Brain pericyte (primary cell): ENCODE measurements at places on chromosomes 16 and 17.

DNA sequence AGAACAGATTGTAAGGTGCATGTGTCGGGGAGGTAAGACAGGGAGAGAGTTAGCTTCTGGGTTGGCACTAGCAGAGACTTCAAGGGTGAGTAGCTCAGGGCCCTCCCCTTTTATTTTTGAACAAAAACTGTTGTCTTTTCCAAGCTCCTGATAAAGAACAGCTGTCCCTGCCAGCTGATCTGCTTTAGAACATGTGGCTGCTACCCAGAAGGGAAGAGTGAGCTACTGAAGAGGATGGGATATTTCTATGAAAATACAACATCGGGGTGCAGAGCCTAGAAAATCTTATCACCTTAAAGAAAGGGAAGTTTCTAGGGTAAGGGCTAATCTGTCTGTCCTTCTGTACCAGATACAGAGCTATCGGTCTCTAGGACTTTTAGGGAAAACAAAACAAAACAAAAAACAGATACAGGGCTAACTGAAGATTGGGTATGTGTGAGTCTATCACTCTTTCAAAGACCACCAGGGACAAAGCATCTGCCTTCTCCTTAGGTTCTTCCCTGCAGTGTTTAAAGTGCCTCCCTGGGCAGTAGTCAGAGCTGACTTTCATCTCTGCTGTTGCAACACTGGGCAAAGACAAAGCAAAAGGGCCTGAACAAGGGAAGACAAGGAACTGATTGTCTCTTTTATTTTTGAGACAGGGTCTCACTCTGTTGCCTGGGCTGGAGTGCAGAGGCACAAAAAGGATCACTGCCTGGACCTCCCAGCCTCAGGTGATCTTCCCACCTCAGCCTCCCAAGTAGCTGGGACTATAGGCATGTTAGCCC is 5.0 kb upstream of the DHRS13 start:
- DNase-seq, result no peak

GRCh38 chr17:4327606-4328005 is 38.9 kb downstream of the UBE2G1 start:
- DNase-seq, result no peak

DNA sequence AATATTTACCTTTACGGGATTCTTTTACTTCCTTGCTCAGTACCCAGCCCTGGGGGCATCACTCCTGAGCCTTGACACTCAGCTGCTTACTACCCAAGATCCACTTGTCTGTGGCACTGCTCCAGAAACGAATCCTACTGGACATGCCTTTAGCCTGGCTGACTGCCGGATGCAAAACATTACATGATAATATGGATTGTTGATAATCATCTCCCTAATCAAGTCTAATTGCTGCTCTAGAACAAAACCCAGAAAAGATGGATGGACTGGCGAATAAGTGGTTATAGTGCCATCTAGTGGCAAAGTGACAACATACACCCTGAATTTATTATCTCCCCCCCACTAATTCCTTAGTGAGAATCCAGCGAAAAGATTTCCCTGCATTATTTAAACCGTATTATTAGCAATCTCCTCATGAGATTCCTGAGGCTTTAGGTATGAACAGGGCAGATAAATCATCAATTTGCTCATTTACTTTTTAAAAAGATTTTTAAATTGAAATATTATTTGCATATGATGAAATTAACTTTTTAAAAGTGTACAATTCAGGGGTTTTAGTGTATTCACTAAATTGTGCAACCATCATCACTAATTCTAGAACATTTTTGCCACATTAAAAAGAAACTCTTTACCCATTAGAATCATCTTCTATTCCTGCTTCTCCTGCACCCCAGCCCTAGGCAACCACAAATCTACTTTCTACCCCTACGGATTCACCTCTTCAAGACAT is 61.6 kb downstream of the RGS9 start:
- no peak for DNase-seq

DNA sequence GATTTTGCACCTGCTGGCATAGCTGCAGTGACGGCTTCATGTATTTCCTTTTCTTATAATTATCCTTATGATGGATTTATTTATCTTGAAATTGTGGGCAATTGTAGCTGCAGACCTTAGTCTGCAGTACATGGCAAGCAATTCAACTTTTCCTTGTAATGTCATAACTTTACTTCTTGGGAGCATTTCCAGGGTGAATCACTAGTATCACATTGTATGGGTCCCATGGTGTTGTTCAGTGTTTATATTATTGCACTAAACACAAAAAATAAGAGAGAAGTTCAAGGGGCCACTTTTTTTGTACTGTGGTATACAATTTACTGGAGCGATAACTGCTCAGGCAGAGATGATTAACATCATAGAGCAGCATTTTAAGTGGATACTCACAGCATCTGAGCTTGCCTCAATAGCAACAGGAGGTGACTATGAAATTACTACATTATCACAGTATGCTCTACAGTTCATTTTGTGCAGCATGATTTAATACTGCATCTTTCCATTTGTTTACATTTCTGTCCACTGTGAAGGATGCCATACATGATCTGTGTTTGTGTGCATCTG is 169.5 kb downstream of the STX8 start:
- DNase-seq, result no peak

DNA sequence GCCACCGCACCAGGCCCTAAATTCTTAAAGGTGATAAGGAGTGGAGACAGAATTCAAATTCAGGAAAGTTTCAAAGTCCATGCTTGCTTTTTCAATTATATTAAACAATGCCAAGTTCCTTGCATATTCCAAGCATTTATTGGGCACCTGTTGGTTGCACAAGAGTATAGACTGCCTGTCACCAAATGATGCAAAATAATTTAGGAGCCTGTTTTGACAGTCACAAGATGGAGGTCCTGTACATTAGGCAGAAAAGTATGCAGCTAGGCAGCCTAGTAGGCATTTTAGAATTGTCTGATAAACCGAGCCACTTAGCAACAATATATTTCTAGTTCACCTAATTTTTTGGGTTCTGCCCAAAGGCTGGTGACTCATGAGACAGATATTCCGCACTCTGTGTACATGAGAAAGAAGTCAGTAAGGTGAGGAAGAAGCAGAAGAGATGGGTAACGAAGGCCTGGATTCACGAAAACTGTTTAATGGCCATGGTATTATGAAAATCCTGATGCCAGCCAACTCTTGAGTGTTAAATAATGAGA is 7.3 kb downstream of the ACACA start:
- no peak for DNase-seq

DNA sequence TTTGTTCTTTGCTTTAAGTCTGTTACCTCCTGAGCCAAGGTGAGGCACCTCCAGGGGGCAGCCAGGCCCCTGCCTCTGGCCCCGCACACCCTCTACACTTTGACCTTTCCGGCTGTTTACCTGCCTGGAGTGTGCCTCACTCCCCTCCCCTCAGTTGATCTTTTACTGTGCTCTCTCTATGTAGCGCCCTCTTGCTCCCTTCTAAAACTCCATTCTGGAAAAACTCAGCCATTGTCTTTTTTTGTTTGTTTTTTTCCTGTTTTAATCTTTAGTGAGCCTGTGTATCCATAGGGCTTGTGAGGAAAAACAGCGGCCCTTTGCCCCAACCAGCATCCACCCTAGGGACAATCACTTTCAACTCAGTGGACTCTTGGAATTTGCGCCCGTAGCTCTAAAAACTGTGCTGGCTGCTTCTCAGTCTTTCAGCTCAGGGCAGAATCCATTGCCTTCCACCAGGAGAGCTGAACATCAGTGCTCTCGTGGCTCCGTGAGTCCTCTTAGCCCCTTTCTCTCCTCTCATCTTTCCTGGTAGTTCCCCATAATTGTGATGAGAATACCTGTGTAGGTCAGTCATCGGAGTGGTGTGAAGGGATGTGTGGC is 4.3 kb downstream of the AMDHD2 start:
- DNase-seq, result no peak

- no peak for DNase-seq
These were observed 109.2 kb downstream of the BRIP1 start for GRCh38 chr17:61754124-61754523.

GRCh38 chr17:51059781-51060180 is 60.9 kb downstream of the SPAG9 start:
- DNase-seq, result no peak

- DNase-seq, result no peak
These were observed 3.0 kb downstream of the CACNG1 start for GRCh38 chr17:67047382-67047781.

GRCh38 chr17:53466733-53467132 is 356.0 kb upstream of the KIF2B start:
- no peak for DNase-seq

DNA sequence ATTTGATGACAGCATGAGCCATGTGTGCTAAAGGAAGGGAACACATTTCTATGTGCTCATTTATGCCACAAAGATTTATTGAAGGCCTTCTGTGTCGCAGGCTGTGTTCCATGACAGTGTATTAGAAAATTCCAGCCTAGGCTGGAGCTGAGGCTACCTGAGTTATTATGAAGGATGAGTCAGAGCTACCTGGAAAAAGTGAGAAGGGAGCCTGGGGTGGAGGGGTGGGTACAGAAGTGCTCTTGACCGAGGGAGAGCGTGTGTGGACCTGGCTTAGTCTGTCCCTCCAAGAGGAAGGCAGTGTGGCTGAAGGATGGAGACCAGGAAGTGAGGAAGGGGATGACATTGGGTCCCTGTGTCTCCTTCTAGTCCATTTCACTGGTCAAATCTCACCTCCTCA is 98.3 kb downstream of the N4BP1 start:
- no peak for DNase-seq

DNA sequence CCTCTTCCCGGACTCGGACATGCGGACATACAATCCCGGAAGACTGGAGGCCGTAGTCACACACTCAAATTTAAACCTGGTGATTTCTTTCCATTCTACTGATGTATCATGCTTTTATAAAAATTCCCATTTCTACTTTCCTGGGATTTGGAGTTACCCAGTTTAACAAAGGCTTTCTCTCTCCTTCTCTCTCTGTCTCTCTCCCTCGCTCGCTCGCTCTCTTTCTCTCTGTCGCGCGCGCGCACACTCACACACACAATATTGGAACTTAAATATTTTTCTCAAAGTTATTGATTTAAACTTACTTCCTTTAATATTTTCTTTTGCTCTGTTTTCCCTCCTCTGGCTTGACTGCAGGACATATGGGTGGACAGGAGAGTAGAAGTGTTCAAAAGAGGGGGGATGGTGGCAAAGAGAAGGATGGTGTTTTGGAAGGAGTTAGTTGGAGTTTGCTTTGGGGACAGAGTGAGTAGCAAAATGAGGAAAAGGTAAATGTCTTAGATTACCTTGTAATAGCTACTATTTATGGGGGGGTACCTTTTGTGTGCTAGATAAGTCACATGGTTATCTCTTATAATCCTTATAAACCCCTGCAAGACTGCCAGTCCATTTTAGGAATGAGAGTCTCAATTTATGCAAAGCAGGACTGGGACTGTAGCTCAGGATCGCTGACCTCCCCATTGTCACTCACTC is 878 bp upstream of the TRIM25 start:
- DNase-seq, result no peak

- no peak for DNase-seq
These were observed at the start of gene KRT40 for GRCh38 chr17:40984226-40984625. KRT40 (minus strand) TSS chr17:40984326; CDS start chr17:40984273, 53 bp downstream.

- no peak for DNase-seq
These were observed 148.2 kb upstream of the HS3ST2 start for GRCh38 chr16:22665803-22666202.

GRCh38 chr17:19755821-19756510 is 7.9 kb upstream of the ALDH3A1 start:
- DNase-seq, result no peak

DNA sequence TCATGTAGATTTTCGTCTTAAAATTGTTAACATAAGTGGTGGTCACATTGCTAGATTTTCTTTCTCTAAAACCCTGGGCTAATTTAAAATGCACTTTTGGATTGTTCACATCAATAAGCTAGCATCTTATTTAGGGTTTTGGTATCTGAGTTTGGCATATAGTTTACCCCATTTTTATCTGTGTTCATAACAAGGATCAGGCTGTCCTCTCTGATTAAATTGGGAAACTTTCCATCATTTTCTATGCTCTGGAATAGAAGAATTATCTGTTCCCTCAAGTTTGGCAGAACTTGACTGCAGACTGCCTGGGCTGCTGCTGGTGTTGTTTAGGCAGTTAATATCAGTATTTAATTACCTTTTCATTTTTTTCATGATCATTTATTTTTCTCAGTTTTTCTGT is 1.8 kb downstream of the SPECC1 start:
- no peak for DNase-seq

DNA sequence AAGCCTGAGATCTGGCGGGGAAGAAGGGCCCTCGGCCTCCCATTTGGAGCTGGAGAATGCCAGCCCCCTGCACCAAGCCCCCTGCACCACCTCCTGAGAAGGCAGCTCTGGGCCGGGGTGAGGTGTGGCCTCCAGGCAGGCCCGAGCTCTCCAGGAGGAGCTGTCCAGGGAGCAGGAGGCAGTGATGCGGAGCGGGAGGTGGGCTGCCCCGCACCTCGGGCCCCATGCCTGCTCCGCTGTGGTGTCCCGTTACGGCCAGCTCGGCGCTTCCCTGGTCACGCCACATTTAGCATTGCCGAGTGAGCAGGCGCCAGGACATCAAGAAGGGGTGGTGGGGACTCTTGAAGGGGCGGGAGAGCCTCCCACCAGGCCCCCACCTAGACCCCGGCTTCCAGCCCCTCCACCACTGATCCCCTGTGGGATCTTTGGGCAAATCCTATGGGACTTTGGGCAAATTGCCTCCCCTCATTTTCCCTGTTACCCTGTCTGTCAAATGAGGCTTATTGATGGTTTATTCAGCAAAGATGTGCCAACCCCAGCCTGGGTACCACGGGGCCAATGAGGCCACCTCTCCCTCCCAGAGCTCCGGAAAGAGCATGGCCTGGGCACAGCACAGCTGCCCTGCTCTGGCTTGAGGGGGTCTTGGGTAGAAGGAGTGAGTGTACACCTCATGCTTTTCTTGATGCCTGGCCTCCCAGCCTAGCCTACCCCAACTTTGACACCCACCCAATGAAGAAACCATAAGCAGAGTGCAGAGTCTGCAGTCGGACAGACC is 15.3 kb downstream of the FOXN1 start:
- no peak for DNase-seq

- no peak for DNase-seq
These were observed 353.9 kb upstream of the C16orf82 start for GRCh38 chr16:26712876-26713275.

DNA sequence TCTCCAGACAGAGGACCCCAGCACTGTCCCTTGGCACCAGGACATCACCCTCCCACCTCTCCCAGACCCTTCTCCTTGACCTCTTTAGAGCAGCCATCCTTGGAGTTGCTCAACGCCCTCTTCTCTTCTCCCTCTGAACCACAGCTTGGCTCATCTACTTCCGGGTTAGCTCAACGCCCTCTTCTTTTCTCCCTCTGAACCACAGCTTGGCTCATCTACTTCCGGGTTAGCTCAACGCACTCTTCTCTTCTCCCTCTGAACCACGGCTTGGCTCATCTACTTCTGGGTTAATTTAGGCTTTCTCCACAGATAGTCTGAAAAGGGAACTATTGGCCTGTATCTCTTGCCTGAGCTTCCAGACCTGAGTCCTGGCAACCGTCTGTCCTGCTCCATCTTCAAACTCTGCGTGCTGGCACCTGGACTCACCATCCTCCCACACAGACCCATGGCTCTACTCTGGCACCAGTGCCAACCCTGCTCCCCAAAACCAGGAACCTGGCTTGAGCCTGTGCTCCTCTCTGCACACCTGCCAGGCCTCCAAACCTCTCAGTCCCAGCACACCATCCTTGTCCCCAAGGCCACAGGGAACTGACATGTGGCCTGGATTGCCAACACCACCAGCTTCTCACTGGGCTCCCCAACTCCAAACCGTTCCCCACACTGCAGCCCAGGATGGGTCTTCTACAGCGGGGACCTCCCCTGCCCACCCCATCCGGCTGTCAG is 25.3 kb upstream of the FAAP100 start:
- no peak for DNase-seq

GRCh38 chr16:59697236-59697635 is 963.1 kb upstream of the GOT2 start:
- DNase-seq, result no peak
